ENCODE measurements at places on chromosomes 3 and 15.

GRCh38 chr3:59772416-59773408 is 722.9 kb upstream of the CFAP20DC start:
- peak; percentile 66 for DNase-seq

DNA sequence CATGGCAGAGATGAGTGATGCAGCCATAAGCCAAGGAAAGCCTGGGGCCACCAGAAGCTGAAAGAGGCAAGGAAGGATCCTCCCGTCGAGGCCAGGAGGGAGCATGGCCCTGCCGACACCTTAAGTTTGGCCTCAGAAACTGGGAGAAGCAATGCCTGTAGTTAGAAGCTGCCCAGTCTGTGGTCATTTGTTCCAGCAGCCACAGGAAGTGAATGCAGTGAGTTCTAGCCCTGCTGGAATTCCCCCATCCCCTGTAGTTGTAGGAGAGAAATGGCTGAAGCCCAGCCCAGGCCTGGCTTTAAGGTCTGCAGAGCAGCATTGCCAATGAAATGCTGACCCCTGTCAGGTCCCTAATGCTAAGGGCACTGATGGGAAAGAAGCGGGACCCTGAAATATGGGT is 12.2 kb upstream of the CHSY1 start:
- no peak for DNase-seq

DNA sequence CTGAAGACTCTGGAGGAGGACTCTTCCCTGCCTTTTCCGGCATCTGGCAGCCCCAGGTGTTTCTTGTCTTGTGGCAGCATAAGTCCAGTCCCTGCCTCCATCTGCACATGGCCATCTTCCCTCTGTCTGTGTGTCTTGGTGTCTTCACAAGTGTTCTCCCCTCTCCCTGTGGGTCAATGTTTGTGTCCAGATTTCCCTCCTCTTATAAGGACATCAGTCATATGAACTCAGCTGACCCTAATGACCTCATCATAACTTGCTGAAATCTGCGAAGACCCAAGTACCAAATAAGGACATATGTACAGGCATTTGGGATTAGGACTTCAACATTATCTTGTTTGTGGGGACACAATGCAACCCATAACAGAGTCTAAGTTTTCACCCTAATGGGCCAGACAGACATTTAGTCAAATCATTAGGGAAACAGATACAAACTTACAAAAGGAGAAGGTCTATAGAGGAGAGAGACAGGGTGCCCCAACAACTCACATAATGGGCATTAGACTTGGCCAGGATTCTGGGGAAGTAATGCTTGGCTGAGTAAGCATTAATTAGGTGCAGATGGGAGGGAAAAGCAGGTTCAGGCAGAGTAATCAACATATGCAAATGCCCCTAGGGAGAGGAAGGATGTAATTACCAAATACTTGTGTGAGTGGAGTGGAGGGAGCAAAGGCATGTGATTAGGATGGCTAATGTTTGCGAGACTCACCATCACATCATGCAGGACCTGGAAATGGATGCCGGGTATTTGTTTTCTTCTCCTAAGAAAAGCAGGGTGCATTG is 372.8 kb upstream of the TBL1XR1 start:
- no peak for DNase-seq

GRCh38 chr3:69861556-69861955 is 122.3 kb downstream of the MITF start:
- DNase-seq = no peak

- DNase-seq = peak; percentile 88
These were observed 1.6 kb upstream of the SUCNR1 start for GRCh38 chr3:151871639-151872468.

GRCh38 chr3:53160061-53160659 is 849 bp upstream of the PRKCD start:
- no peak for DNase-seq

DNA sequence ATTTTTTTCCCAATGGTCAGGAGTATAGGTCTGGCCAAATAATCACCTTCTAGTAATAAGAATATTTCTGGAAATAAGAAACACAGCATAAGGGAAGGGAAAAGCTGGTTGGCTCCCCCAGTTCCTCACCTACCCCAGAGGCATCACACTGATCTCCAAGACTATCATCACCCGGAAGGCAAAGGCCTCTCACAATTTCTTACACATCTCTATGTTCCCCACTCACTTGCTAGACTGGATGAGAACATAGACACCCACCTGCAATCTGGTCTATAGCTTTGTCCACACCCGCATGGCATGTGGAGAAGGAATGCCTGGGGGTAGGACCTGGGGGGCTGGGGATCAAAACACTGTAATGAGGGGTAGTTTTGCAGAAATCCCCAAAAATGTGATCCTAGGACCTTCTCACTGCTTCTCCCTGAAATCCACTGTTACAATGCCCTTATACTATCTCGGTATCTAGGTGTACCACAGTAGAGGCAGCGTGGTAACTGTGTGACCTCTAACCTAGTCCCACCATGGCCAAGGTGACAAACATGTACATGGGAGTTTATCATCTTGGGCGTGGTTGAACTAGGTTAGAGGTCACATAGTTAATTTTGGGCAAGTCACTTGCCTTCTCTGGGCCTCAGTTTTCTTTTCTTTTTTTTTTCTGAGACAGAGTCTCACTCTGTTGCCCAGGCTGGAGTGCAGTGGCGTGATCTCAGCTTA is 29.5 kb upstream of the NRROS start:
- no peak for DNase-seq

DNA sequence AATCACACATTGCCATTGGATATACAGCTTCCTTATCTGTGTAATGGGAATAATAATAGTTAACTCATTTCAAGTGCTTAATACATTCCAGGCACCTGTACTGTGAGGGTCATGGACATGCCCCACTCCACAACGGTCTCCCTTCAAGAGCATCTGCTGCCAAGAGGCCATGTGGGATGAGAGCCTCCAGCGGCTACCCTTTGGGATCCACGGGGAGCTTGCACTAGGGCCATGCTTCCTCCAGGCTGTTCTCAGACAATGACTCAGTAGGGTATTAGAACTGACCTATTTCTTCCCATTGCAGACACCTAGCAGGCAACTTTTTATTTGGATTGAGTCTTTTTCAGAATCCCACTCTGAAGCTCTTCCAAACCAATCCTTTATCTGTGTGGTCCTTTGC is 1078.9 kb downstream of the TUSC7 start:
- DNase-seq = no peak

GRCh38 chr3:13550423-13550690 is 1.4 kb downstream of the FBLN2 start:
- peak; percentile 48 for DNase-seq

DNA sequence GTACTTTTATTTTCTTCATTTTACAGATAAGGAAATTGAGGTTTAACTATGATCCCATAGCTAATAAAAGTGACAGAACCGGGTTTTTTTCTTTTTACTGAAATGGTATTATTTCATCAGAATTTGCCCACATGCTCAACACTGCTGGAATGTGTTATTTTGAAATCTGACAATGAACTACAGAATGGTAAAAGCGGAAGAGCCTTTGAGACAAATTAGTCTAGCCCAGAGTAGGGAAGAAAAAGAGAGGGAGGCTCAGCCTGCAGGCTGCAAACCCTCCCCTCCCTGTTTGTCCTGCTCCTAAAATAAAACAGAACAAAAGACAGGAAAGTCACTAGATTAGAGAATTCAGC is 100.3 kb upstream of the LIPC start:
- peak; percentile 20 for DNase-seq

DNA sequence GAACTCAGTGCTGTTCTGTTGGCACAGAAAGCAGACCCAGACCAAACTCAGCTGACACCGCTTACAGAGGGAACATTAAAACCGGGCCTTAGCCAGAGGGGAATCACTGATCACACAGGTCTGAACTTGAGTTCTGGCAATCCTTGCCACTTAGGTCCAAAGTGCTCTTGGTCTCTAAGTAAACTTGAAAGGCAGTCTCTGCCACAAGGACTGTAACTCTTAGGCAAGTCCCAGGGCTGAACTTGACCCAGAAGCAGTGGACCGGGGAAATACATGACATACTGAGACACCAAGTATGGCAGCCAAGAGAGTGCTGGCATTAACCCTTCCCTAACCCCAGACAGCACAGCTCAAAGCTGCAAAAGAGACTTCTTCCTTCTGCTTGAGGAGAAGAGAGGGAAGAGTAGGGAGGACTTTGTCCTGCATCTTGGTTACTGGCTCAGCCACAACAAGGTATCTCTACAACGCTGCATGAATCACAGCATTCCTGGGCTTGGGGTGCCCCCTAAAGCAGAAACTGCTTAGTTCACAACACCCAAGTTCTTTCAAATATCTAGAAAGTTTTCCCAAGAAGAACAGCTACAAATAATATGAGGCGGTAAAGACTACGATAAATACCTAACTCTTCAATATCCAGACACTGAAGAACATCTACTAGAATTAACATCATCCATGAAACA is 32.5 kb downstream of the NAALADL2 start:
- no peak for DNase-seq

DNA sequence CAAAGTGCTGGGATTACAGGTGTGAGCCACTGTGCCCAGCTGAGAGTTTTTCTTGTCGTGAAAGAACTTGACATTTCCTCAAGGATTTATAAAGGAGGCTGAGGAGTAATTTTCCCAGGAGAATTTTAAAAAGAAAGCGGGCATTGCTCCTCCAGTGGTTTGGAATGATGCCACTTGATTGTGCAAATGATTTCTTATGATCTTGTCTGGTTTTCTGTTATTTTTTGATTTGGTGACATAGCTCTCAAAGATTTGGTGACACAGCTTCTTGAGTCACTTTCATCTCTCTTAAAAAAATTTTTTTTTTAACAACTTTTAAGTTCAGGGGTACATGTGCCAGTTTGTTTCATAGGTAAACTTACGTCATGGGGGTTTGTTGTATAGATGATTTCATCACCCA is 24.6 kb upstream of the NFKBIZ start:
- no peak for DNase-seq

DNA sequence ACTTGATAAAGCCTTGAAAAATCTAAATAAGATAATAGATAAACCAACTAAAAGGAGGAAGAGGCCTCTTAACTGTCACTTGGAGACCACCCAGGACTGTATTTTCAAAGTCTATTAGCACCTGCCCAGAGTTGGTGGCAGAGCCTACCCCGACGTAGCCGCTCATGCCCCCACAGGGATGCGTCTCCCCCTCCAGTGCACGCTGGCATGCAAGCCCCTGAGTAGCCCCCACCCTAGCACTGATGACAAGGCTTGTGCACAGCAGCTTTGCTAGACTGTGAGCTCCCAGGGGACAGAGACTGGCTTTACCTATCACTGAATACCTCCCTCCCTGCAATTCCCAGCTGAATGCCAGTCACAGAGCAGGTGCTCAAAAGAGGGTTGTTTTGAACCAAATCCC is 54.1 kb upstream of the HES1 start:
- DNase-seq = no peak

DNA sequence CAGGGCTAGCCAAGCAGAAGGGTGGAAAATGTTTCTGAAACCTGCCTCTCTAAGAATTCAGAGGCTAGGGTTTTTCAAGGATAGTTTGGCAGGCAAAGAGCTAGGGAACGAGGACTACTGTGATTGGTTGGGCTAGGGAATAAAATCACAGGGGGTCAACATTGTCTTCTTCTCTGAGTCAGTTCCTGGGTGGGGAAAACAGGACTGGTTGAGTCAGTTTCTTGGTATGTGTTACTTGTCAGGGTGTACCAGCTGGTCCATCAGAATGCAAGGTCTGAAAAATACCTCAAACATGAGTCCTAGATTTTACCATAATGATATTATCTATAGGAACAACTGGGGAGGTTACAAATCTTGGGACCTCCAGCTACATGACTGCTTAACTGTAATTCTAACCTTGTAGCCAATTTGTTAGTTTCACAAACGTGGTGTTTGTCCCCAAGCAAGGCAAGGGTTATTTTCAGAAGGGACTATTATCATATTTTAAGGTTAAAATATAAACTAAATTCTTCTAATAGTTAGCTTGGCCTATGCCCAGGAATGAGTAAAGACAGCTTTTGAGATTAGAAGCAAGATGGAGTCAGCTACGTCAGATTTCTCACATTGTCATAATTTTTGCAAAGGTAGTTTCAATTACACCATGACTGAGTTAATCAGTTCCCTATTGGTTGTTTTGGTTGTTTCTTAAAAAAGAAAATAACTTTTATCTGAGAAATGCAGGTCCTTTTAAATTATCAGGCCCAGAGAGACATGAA is 231.5 kb downstream of the ALCAM start:
- DNase-seq = no peak

- DNase-seq = no peak
These were observed 17.5 kb downstream of the NMNAT3 start for GRCh38 chr3:139660269-139660668.

DNA sequence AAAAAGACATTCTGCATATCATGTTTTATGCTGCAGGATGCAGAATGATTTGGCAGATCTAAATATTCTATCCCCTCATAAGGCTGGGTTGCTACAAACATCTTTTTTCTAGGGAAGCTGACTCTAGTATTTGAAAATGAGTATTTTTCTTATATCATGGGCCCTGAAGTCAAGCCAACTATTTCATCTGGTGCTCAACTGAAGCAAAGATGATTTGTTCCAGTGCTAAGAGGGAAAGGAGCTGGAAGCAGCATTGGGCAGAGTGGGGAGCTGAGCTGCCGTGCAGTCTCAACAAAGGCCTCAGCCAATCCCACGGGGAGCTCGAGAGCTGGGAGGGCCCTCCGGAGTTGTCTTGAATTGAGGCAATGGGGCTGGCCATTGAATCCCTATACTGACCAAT is 155.3 kb upstream of the SLCO3A1 start:
- no peak for DNase-seq

GRCh38 chr15:90519688-90520087 is 10.0 kb upstream of the CRTC3 start:
- no peak for DNase-seq

DNA sequence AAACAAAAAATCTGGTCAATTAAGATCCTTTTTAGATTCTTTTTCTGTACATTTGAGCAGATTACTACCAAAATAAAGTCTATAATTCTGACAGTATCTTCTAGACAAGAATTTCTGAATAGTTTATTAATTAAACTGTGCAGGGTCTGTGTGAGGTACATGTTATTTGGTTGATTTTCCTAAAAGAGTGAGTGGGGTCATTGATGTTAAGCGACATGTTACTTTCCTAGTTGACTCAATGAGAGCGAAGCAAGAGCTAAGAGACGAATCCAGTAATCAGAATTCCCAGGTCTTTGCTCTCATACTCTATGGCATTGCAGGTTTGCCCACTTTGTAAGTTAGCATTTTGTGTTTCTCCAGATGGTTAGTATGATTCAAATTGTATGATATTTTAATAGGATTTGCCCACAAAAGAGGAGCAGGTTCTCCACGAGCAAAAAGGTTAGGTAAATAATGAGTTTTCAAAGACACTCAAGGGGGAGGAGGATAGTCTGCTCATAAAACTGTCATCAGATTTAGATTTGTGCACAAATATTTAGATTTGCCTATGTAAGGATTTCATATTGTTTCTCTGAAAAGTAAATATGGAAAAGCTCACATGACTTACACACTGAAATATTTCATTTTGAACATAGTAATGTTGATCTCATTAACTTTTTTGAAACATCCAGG is 217.2 kb upstream of the CGNL1 start:
- DNase-seq = no peak

- no peak for DNase-seq
These were observed 106.1 kb upstream of the TNFAIP8L3 start for GRCh38 chr15:51200792-51201191.

GRCh38 chr3:129611812-129612533 is 5.5 kb upstream of the PLXND1 start:
- DNase-seq = no peak

Data from common myeloid progenitor, CD34-positive (primary cell).